ENCODE measurements at places on chromosomes 7 and 10. TPM values are rescaled to one million over a fixed set of nuclear protein-coding genes. Genes with fewer than 3 reads are reported as not detected.

DNA sequence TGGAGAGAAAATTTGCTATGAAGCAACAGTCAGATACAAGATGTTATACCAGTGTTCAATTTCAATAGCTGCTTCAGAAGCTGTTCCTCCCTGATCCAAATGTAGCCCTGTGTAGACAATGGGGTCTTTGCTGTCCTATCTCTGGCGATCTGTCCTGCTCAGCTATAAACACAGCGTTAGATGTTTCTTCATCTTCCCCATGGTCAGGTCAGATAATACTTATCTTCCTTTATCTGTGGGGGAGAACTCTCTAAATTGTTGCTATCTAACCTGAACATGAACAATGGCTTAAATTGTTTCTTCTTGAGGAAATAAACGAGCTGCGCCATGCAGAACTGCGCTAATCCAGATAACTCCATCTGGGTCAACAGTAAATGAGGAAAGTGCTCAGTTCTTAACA, 15.6 kb upstream of the KIAA1217 start:
- no peaks in the 10 kb centered on the region for H3K36me3 ChIP-seq
- no peak for DNase-seq
- H3K4me3 ChIP-seq = no peak overlapping the region
- H3K27me3 ChIP-seq = no peaks in the 10 kb centered on the region

GRCh38 chr10:114026189-114027040, 17.3 kb upstream of the ADRB1 start:
- H3K4me1 ChIP-seq = peaks cover 7% of the 10 kb centered on the region
- no peaks in the 10 kb centered on the region for H3K27me3 ChIP-seq
- no peak overlapping the region for H3K27ac ChIP-seq
- H3K4me3 ChIP-seq = no peak overlapping the region
- no peaks in the 10 kb centered on the region for H3K36me3 ChIP-seq

DNA sequence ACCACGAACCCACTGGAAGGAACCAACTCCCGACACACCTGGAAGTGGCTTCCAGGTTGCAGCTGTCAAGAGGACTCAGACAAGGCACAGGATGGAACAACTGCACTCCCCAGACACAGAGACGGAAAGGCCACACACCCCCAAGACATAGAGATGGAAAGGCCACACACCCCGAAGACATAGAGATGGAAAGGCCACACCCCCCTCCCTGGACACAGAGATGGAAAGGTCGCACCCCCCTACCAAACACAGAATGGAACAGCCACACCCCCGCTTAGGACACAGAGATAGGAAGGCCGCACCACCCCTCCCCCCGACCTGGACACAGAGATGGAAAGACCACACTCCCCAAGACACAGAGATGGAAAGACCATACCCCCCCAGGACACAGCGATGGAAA, 7.6 kb downstream of the ZNF511 start:
- H3K4me3 ChIP-seq = no peak overlapping the region
- peaks cover 10% of the 10 kb centered on the region for H3K36me3 ChIP-seq
- no peaks in the 10 kb centered on the region for H3K27me3 ChIP-seq
- no peak overlapping the region for H3K27ac ChIP-seq
- no peak for DNase-seq
- H3K4me1 ChIP-seq = no peaks in the 10 kb centered on the region

DNA sequence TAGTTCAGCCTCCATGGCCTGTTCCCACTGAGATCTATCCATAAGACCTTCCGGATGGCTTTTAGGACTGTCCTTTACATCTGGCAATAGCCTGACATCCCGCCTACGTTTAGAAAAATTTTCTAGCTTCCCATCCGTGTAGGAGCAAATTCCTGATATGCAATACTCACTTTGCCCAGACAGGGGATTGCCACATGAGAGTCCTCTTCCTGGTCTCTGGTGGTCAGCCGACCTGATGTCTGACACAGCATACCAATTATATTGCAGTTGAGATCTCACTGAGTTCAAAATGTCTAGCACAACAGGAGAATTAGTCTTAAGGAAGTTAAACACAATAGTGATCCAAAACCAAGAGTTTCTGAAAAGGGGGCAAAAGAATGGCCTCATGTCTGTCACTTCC, 9.4 kb upstream of the ETV1 start:
- no peaks in the 10 kb centered on the region for H3K27me3 ChIP-seq
- no peaks in the 10 kb centered on the region for H3K36me3 ChIP-seq
- no peak for DNase-seq

DNA sequence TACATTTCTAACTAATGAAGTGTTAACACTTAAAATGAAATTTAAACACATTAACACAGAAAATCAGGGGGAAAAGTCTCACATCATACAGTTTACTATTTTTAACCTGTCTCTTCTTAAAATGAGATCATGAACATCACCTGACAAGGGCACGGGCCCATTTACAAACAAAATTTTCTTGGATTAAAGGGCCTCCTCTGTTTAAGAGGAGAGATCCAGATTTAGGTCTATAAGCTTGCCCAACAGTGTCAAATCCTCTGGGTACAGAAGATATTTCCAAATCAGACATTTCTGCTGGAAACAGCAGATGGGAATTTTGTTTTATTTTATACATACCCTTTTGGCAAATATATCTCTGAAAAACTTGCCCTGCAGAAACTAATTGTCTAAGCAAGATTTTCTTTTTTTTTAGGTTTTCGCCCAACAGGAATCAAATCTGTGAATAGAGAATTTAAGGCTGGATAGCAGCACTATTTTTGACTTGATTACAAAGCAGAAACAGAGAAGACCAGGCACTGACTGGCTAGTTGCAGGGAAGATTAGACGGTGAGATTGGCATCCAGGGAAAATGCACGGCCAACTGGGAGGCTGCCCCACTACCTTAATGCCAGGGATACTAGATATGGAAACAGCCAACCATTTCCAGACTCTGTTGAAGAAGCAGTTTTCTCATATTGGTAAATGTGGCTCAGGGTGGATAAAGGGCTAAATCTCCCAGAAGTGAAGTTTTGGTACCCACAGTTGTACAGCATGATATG, 173.4 kb downstream of the LRRN3 start:
- no peak for DNase-seq
- H3K4me3 ChIP-seq = no peak overlapping the region
- H3K27me3 ChIP-seq = no peaks in the 10 kb centered on the region
- H3K36me3 ChIP-seq = no peaks in the 10 kb centered on the region
- no peak overlapping the region for H3K27ac ChIP-seq

- no peaks in the 10 kb centered on the region for H3K27me3 ChIP-seq
- no peak overlapping the region for H3K4me3 ChIP-seq
- H3K27ac ChIP-seq = no peak overlapping the region
- no peak for DNase-seq
Observed at GRCh38 chr10:70352401-70353097, 29.9 kb downstream of the LRRC20 start.

- no peaks in the 10 kb centered on the region for H3K36me3 ChIP-seq
- no peak overlapping the region for H3K27ac ChIP-seq
- no peak overlapping the region for H3K4me3 ChIP-seq
- no peaks in the 10 kb centered on the region for H3K27me3 ChIP-seq
- H3K4me1 ChIP-seq = no peaks in the 10 kb centered on the region
Observed at GRCh38 chr10:123869020-123869414, 22.6 kb downstream of the CPXM2 start.

GRCh38 chr10:130493446-130494145, 357.4 kb downstream of the GLRX3 start:
- no peak for DNase-seq
- H3K4me3 ChIP-seq = no peak overlapping the region
- H3K36me3 ChIP-seq = no peaks in the 10 kb centered on the region
- H3K4me1 ChIP-seq = no peaks in the 10 kb centered on the region

DNA sequence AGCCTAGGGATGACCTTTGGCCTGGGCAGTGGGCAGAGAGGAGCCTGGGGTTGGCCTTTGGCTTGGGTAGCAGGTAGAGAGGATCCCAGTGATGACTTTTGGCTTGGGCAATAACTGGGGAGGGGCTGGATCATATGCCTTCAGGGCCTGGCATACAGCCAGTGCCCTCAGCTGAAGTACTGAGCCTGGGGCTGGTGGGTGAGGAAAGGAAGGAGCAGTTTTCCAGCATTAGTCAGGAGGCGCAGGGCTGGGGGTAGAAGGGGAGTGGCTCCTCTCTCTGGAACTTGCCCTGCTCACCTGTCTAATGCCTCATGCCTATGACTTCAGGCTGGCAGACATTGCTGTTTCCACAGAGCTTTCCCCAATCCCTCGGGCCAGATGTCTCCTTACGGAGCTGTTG, 15.2 kb upstream of the COMTD1 start:
- no peak overlapping the region for H3K4me3 ChIP-seq
- H3K36me3 ChIP-seq = no peaks in the 10 kb centered on the region
- H3K27me3 ChIP-seq = no peaks in the 10 kb centered on the region
- H3K4me1 ChIP-seq = no peaks in the 10 kb centered on the region
- no peak overlapping the region for H3K27ac ChIP-seq

DNA sequence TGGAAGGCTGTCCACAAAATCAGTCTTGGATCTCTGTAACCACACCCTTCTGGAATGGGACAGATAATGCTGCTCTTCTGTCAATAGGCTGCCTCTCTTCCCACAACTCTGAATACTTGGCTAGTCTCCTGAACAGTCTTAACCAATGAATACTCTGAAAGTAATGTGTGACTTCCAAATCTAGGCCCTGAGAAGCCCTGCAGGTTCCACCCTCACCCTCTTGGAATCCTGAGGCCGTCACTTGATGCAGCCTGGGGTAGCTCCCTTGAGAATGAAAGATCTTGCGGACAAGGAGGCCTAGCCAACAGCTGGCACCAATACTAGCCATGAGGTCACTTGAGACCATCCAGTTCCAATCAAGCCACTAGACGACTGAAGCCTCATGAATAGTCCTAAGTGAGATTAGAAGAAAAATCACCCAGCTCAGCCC, 109.2 kb downstream of the ARHGAP12 start:
- no peak for DNase-seq
- no peaks in the 10 kb centered on the region for H3K27me3 ChIP-seq
- H3K4me1 ChIP-seq = no peaks in the 10 kb centered on the region
- H3K36me3 ChIP-seq = no peaks in the 10 kb centered on the region

- H3K4me3 ChIP-seq = no peak overlapping the region
- no peaks in the 10 kb centered on the region for H3K4me1 ChIP-seq
- DNase-seq = no peak
- no peaks in the 10 kb centered on the region for H3K27me3 ChIP-seq
- no peaks in the 10 kb centered on the region for H3K36me3 ChIP-seq
- no peak overlapping the region for H3K27ac ChIP-seq
Observed at GRCh38 chr7:1558841-1559625, 3.0 kb upstream of the TMEM184A start.

GRCh38 chr7:22712999-22713398, 14.0 kb upstream of the IL6 start:
- H3K4me1 ChIP-seq = no peaks in the 10 kb centered on the region
- no peaks in the 10 kb centered on the region for H3K36me3 ChIP-seq
- H3K4me3 ChIP-seq = no peak overlapping the region
- no peak overlapping the region for H3K27ac ChIP-seq

DNA sequence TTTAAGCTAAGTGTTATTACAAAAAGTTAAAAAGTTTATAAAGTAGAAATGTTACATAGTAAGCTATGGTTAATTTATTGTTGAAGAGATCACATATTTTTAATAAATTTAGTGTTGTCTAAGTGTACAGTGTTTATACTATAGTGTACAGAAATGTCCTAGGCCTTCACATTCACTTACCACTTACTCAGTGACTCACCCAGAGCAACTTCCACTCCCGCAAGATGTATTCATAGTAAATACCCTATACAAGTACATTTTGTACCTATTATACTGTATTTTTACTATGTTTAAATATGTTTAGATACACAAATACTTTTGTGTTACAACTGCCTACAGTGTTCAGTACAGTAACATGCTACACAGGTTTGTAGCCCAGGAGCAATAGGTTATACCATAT, 69.2 kb downstream of the DNAJC1 start:
- H3K4me1 ChIP-seq = no peaks in the 10 kb centered on the region
- no peaks in the 10 kb centered on the region for H3K36me3 ChIP-seq
- H3K27ac ChIP-seq = no peak overlapping the region
- no peak overlapping the region for H3K4me3 ChIP-seq
- no peaks in the 10 kb centered on the region for H3K27me3 ChIP-seq

DNA sequence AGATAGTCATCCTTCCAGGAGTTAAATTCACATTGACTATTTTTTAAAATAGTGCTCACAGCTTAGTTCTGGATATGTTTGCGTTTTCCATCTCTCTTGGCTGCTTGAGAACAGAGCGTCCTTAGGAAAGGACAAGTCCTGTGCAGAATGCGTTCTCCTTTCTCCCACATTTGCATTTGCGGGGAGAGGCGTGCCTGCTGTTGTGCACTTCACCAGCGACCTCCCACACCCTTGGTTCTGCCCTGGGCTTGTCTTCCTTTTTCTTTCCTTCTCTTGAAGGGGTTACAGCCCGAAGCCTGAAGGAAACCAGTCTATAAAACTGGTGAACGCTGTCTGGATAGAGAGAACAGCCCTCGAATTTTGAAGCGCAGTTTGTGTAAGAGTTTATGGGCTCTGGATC, 367.1 kb downstream of the DPP6 start:
- no peak overlapping the region for H3K4me3 ChIP-seq
- no peaks in the 10 kb centered on the region for H3K36me3 ChIP-seq
- DNase-seq = no peak
- H3K27ac ChIP-seq = no peak overlapping the region

DNA sequence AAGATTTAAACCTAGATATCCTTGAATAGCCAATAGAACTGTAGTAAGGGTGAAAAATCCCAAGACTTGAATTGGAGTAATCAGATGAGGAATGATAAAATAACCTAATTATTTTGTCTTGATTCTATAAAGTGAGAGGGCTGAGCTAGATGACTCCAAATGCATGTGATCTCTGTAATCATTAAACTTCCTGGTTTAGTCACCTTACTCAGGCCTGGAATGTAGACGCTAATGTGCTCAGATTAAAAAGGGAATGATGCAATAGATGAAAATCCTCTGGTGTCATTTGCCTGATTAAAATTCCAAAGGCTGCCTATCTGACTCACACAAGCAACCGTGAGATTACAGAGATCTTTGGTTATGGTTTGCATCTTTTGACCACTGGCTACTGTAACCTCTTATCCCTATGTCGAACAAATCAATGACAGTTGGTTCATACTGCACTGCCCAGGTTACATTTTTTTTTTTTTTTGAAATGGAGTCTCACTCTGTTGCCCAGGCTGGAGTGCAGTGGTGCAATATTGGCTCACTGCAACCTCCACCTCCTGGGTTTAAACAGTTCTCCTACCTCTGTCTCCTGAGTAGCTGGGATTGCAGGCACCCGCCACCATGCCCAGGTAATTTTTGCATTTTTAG, 2.9 kb upstream of the HKDC1 start:
- H3K4me3 ChIP-seq = no peak overlapping the region
- no peak overlapping the region for H3K27ac ChIP-seq
- DNase-seq = no peak

DNA sequence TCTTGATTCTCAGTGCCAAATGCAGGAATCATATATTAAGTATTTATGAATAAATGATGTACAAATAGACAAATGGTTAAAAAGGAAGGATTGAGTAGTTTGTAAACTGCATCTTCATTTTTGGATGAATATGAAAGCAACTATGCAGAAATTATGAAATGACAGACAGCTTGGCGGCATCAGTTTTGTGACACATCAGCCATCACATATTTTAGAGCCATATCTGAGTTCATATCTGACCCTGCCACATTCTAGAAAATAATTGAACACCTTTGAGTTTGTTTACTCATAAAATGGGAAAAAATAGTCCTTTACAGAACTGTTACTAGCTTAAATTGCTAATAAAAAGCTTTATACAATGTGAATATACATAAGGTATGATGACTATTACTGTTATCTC, 448.2 kb downstream of the KIF20B start:
- H3K27me3 ChIP-seq = no peaks in the 10 kb centered on the region
- DNase-seq = no peak
- no peak overlapping the region for H3K27ac ChIP-seq
- H3K36me3 ChIP-seq = no peaks in the 10 kb centered on the region
- H3K4me1 ChIP-seq = no peaks in the 10 kb centered on the region

Gene PAX4
- polyA plus RNA-seq = not detected

Gene ANKRD30A
- polyA plus RNA-seq = not detected

Gene TAF5
- 2.4 TPM for polyA plus RNA-seq

Gene CLIP2
- polyA plus RNA-seq = 0.02 TPM

Gene CNPY1
- not detected for polyA plus RNA-seq
